Body of pancreas (tissue), 4 donors: ENCODE measurements at places on chromosomes 5 and 9. TPM values are rescaled to one million over a fixed set of nuclear protein-coding genes. Genes with fewer than 3 reads are reported as not detected.

- no peak for DNase-seq
These were observed 109.2 kb upstream of the SMIM23 start for GRCh38 chr5:171676286-171676944.

DNA sequence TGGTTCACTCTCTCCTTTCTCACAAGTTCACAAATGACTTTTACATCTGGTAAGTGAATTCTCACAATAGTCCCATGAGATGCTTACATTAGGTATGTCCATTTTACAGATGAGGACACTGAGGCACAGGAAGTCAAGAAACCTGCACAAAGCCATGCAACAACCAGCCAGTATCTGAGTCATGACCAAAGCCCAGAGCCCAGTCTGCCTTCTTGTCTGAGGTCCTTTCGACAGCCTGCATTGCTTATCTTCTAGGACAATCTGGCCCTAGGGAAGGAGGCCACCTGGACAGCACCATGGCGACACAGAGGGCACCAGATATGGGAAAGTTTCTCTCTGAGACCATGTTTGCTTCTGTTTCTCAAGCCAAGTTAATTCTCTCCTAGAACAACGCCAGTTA, 197.1 kb downstream of the NSG2 start:
- peak; percentile 24 for DNase-seq

DNA sequence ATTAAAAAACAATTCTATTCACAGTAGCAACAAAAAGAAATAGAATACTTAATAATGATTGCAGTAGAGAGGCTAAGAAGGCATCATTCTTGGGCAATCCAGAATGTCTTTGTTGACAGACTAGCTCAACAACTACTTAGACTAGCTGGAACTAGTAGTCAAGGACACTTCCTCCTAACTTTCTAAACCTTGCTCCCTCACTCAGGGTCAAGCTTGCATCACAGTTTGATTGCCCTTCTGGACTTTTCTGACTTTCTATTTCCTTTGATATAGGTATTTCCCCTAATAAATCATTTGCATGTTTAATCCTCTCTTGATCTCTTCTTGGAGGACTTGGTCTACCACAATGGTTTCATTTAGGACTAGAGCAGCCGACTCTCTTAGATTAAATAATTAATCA, 1107.9 kb downstream of the PTPRD start:
- DNase-seq = no peak

GRCh38 chr5:171715551-171715950, 70.1 kb upstream of the SMIM23 start:
- no peak for DNase-seq

DNA sequence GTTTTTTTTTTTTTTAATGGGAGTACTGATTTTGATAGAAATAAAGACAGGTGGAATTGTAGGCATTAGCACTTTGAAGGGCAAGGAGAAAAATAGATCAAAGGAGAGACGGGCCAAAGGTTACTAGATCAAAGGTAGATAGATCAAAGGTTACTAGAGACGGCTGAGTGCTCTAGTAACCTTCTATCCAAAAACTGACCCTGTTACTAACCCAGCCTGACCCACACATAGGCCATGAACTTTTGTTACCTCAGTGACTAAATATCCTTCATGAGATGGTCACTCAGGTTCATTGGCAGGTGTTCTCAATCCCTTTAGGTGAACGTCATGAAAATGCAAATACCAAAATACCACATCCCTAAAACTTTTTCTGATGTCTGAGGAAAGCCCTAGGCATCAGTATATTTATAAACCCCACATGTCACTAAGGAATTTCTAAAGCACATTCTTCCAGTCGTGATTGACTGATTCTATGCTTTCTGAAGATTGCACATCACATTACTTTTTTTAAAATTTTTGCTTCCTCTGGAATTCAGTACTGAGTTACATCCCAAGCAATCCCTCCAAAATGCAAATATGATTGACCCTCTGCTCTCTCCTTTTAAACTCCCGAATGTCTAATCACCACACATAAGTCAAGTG, 772.7 kb downstream of the BRINP1 start:
- DNase-seq = no peak

- no peak for DNase-seq
These were observed 37.8 kb downstream of the SLC46A2 start for GRCh38 chr9:112852741-112853504.

DNA sequence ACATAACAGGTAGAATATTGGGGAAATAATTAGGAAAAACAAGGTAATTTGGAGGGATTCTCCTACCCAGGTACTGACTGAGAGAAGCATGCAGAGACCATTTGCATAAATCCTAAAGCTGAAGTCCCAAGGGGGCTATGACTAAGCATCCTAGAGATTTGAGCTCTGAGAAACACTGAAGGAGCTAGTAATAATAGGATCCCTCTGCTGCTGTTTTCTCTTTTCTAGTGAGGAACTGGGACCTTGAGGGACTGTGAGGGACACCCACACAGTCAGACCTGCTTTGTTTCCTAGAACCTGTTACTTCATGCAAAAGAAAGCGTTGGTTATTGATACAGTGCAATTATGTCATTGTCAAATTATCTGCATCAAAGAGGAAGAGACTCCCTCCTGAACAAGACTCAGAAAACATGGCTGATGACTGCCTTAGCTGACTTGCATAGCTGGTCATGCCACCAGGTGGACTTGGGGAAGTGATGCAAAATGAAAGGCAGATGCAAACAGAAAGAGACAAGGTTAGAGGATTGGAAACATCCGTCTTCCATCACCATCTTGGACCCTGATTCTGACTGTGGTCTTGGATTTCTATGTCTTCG, 335.4 kb downstream of the NTRK2 start:
- no peak for DNase-seq

The PPP2R2B gene
- 0.26 TPM for total RNA-seq

The FAM163B gene
- total RNA-seq = not detected

The LCN10 gene
- total RNA-seq = 4.6 TPM

The MYMK gene
- total RNA-seq = not detected

The SERINC5 gene
- 23.3 TPM for total RNA-seq

The OTULINL gene
- 3.3 TPM for total RNA-seq

The TMEM252 gene
- not detected for total RNA-seq
